ENCODE measurements at places on chromosomes 3 and 15.

- DNase-seq, result no peak
Measured at GRCh38 chr3:65551945-65552344, 486.8 kb downstream of the MAGI1 start.

DNA sequence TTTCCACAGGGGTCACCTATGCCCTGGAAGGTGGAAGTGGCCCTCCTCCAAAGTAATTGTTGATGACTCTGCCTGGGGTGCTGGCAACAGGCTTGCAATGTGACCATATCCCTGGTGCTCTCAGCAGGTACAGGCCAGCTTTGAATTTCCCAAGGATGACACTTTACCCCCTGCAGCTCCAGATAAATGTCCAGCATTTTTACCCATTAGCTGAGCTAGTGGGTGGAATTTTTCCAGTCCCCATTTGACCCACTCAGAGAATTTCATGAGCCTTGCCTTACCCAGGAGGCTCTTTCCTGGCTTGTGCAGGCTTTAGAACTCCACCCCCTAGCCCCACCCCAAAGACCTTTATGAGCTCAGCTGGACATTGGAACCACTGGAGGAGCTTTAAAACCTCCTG, 77.6 kb downstream of the ST8SIA2 start:
- no peak for DNase-seq

GRCh38 chr3:108966773-108967172, 13.1 kb upstream of the GUCA1C start:
- DNase-seq, result no peak

DNA sequence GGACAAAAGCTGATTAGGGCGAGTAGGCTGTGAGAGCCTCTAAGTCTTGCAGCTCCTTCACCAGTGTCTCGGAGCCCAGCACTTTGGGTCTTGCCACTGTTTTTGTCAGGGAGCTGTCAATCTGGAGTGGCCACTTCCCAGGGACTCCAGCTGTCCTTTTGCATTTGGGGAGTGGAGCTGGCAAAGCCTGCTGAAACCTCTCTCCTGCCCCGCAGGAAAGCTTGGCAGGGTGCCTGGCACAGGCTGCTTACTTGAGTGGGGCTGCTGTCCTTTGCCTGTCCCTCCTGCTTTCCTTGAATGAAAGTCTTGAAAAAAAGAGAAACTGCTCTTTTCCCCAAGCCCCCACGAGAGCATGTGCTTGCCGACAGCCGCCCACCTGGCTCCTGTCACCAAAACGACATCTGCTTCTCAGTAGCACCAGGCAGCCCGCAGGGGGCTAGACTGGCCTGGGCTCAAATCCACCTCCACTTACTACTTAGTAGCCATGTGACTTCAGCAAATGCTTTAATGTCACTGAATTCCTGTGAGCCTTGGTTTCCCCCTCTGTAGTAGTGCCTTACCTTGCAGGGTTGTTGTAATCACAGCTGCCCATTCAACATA, 13.7 kb downstream of the USP13 start:
- no peak for DNase-seq

DNA sequence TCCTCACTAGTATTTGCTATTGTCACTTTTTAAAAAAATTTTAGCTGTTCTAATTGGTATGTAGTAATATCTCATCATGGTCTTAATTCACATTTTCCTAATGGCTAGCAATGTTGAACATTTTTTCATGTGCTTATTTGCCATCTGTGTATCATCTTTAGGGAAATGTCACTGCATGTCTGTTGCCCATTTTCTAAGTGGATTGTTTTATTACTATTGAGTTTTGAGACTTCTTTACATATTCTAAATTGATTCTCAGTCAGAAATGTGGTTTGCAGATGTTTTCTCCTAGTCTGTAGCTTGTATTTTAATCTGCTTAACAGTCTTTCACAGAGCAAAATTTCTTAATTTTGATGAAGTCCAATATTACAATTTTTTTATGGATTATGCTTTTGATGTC, 33.6 kb upstream of the SEC22A start:
- no peak for DNase-seq

GRCh38 chr3:43490640-43491185, 131.1 kb downstream of the ANO10 start:
- DNase-seq, result no peak

GRCh38 chr15:68990992-68991500, 23.4 kb upstream of the NOX5 start:
- DNase-seq, result no peak

DNA sequence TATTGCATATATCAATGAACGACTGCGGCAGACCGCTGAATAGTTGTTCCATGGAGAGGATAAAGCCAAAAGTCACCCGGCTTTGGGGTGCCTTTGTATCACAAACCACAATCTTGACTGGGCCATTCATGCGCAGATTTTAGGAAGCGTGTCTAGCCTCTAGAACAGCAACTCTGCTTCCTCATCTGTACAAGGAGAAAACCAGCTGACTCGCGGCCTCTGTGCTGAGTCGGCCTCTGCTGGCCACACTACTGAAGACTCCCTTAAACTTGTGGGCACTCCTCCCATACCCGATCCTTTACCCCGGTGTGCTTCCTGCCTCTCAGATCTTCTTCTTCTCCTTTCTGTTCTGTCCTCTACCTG, 872 bp downstream of the DLEC1 start:
- no peak for DNase-seq

DNA sequence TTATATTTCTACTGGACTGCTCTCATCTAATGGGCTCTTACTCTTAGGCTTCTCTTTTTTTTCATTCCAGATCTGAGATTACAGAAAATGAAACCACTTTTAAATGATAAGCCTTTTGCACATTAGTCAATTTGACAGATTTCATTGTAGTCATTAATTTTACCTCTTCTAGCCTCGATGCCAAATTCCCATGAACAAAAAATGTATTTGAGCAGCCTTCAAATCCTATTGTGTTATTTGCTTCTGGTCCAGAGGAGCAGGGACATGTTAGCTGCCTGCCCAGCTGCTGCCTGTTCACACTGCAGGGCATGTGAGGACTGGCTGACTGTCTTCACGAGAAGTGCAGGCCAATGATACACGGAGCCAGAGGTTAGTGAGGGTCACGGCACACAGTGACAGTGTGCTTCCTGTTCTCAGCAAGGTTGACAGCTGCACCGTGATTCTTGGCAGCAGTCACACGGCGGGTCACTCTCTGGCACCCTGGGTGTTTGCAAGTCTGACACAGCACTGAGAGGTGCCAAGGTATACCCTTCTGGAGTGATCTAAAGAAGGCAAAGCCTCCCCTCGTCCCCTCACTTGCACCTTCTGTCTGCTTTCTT, 40.8 kb downstream of the KAT2B start:
- no peak for DNase-seq

GRCh38 chr3:193734737-193735366, 141.8 kb downstream of the OPA1 start:
- no peak for DNase-seq

DNA sequence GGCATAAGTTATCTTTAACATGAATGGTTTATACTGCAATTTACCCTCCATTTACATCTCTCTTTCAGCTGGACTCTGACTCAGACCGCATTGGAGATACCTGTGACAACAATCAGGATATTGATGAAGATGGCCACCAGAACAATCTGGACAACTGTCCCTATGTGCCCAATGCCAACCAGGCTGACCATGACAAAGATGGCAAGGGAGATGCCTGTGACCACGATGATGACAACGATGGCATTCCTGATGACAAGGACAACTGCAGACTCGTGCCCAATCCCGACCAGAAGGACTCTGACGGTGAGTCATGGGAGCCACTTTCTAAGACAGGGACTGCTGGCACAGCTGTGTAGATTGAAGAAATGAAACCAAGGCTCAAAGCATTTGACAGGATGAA, 11.6 kb downstream of the THBS1 start:
- no peak for DNase-seq

GRCh38 chr15:81282911-81283310, 41.0 kb downstream of the STARD5 start:
- DNase-seq, result no peak

DNA sequence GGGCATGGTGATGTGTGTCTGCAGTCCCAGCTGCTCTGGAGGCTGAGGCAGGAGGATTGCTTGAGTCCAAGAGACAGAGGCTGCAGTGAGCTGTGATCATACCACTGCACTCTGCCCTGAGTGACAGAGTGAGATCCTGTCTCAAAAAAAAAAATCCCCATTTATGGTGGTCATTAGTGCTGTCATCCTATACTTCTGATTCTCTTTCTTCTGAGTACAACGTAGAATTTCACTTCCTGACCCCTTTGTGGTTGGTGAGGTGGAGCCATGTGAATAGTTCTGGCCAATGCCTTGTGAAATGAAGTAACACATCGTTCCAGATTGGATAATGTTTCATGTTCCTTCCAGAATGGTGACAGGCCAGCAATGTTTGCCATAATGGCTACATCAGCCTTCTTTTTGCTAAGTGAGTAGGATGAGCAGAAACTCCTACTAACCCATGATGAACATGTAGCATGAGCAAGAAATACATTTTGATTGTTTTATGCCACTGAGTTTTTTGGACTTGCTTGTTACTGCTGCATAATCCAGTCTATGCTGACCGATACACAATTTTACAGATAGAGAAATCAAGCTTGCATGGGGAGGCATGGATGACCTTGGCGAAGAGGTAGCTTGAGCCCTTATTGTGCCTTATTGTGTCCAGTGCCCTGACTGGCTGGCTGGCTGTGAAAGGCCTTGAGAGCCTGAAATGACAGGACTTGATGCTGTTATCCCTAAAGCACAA, 30.9 kb upstream of the TLE3 start:
- no peak for DNase-seq

DNA sequence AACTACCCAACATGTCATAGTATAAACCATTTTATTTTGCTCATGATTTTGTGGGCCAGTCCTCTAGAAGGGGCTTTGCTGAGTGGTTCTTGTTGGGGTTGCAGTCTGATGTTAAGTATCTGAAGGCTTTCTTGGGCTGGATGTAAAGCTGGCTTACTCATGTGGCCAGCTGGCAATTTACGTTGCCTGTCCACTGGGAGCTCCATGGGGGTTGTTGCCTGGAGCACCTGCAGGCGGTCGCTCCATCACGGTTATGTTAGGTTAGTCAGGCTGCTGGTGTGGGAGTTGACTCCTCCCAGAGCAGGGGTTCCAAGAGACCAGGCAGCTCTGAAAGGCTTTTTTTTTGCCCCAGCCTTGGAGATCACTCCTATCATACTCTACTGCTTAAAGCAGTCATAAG, 98.1 kb downstream of the NR1D2 start:
- no peak for DNase-seq

- no peak for DNase-seq
Measured at GRCh38 chr15:66312144-66312543, 18.8 kb downstream of the DIS3L start.

DNA sequence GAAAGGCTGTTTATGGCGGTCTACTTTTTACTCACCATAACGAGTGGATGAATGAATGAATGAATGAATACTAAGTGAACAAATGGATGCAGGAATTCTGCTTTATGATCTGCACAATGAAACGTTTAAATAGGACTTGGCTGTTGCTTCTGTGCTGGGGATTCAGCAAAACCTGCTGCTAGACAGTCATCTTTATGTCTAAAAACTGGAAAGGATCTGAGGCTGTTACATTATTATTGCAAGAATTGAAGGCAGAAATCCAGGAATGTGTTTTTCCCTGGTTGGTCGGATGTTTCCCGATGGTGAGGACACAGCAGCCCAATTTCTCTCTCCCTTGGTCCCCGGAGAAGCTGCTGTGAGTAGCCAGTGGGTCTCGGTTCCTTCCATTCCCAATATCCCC, 94.2 kb downstream of the GABRG3 start:
- no peak for DNase-seq

- no peak for DNase-seq
Measured at GRCh38 chr3:72896996-72897757, 9.3 kb downstream of the GXYLT2 start.

DNA sequence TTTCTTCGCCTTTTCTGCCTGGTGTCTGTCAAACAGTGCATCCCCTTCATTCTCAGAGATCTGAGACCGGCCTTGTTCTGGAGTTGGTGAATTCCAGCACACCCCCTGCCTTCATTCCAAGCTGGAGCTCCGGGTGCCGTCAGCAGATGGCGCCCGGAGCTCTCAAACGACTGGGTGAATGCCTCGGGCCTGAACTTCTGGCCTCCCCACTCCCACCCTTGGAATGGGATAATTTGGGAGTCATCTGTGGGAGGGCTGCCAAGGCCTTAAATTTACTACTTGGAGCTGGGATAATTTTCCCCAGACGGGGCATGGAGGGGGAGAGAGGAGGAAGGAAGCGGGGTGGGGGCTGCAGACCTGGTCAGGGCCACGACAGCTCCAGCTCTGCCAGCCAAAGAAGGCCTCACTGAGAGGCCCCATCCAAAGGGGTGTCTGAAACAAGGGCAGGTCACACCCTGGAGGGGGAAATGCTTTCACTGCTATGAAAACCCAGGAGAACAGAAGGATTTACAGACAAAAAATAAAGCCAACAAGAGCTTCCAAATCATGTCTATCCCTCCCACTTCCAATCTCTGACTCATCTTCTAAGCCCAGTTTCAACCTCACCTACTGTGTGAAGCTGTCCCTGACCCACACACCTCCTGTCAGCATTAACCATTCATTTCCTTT, 187.9 kb downstream of the OPA1 start:
- peak; percentile 57 for DNase-seq

GRCh38 chr3:49704629-49705028, 14.9 kb downstream of the AMIGO3 start:
- no peak for DNase-seq

- DNase-seq, result no peak
Measured at GRCh38 chr3:69683082-69683806, 56.0 kb upstream of the MITF start.

All from activated CD8-positive, alpha-beta memory T cell treated with anti-CD3 and anti-CD28 coated beads, Interleukin-2, amount 50 U/mL, for 48 hours (primary cell).